Fibroblast of skin of right biceps (primary cell): ENCODE measurements at places on chromosomes 4 and X.

GRCh38 chr4:1767770-1768366, 25.2 kb upstream of the FGFR3 start:
- DNase-seq, result peak; percentile 36

- no peak for DNase-seq
Observed at GRCh38 chrX:17237146-17237545, 137.9 kb upstream of the NHS start.

DNA sequence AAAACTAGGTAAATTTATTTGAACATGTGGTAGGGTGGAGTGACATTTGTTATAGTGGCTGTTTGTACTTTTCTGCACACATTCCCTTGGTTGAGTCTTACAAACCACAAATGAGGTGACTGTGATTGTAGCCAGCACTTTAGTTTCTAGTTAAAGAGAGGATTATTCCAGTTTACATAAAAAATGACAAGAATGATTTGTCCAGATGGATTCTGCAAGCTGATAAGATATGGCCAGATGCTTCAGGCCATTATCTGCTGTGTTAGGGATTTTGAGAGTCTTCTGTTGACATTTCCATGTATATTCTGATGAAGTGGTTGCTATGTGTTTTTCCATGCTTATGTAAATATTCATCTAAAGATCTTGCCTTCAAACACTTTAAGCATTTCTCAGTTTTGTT, 31.0 kb upstream of the PDE5A start:
- DNase-seq, result peak; percentile 51

- no peak for DNase-seq
Observed at GRCh38 chr4:3486541-3487540, 23.7 kb downstream of the DOK7 start.

- no peak for DNase-seq
Observed at GRCh38 chrX:95903490-95903889, 781.2 kb upstream of the DIAPH2 start.

- DNase-seq, result no peak
Observed at GRCh38 chr4:17619416-17620105, 5.1 kb downstream of the MED28 start.

- DNase-seq, result no peak
Observed at GRCh38 chrX:120677004-120677652, 47.3 kb upstream of the C1GALT1C1 start.

GRCh38 chrX:129759576-129760061, 20.1 kb upstream of the SASH3 start:
- peak; percentile 76 for DNase-seq

DNA sequence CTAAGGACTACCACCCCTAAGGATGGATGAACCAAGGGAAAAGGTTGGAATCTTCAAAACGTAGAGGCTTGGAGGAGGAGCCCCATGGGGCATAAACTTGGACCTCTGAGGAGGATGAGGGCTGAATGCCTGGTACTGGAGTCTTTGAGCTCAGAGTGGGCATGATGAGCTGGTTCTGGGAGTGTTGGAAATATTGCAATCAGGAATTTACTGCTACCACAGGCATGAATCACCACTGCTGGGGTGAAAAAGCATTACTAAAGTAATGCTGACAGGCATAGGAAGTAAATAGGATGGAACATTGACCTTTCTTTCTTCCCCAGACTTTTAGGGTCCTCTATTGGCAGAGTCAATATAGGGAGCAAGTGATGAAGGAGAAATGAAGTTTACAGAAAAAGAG, 105.8 kb upstream of the RPS6KA3 start:
- peak; percentile 7 for DNase-seq

DNA sequence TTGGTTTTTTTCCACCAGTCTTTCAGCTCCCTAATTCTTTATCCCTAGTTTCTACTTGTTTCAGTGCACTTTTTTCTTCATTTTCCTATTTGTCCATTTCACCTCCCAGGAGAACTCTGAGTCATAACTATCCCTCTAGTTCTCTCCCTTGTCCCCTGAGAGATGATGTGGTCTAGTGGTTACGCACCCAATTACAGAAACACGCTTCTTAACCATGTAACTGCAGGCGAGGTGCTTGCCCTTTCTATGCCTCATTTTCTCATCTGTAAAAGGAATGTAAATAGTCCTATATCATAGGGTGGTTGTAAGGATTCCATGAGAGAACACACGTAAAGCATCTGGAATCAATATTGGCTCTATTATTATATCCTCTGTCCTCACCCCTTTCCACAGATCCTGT, 8.8 kb upstream of the GRPR start:
- peak; percentile 98 for DNase-seq

DNA sequence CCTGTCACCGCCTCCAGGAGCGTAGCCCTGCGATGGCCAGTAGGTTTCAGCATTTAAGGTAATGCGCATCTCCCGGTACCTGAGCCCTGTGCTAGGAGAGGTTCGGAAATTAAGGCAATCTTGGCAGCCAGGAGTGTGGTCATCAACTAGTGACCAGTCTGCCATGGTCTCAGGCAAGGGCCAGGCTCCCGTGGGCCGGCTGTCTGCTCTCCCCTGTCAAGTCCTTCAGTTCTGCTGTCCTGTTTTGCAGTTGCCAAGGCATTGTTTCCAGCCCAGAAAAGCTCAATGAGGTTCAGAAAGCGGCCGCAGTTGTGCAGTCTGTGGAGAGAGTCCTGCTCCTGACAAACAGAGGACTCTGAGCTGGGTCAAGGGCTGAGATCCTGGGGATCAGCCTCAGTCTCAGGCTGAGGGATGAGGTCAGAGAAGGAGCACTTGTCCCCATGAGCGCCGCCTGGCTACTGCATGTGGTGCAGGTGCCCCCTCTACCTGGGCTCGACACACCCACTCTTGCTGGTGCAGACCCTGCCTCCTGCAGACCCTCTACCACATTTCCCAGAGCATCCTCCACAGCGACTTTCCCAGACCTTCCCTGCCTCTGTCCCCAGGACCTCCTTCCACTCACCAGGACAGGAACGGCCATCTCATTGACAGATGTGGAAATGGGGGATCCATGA, 53.4 kb upstream of the PSAPL1 start:
- DNase-seq, result no peak

DNA sequence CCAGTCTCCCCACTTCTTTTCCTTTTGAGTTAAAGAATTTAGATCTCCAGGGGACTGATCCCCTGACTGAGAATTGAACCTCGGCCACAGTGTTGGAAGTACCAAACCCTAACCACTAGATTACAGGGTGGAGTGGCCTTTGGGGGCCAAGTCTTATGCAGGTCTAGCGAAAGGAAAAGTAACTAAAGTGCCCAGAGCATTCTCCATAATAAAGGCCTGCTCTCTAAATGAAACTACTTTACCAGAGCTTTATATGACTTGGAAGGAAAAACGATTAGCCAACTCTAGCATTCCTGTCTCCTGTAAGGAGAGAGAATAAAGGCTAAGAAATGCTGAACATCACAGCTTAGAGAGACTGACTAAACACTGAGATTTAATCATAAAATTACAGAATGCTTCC, 788.0 kb downstream of the C4orf33 start:
- DNase-seq, result no peak

DNA sequence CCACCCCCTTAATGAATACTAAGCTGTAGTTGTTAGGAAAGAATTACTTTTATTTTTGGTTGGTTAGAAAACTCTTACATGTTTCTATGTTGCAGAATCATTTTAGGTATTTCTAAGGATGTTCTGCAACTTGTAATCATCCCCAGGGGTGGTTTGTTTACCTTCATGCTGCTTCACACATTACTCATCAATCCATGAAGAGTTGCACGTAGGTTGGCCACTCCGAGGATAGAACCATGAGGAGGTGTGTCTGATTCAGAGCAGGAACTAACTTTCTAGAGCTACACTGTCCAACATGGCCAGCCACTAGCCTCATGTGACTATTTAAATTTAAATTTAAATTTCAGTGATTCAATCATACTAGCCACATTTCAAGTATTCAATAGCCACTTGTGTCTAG, 127.2 kb upstream of the FRMPD4 start:
- peak; percentile 69 for DNase-seq

DNA sequence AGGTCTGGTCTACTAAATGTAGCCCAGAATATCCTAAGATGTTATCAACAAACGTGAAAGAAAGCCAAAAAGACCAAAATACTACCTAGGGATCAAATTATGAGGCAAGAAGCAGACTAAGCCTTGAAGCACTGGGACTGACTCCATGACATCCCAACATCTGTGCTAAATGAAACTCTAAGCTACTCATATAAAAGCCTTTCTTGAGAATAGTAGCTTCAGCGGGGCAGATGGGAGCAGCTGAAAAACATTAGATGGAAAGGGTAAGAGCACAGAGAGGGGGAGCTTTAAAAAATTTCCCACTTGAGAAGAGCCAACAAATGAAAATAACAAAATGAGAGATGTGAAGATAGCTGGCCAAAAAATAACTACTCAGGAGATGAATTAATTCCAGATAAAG, 81.7 kb downstream of the MAD2L1 start:
- no peak for DNase-seq

GRCh38 chr4:95539106-95539505, 9.7 kb downstream of the UNC5C start:
- DNase-seq, result no peak
